NCI-H1417 (cell line): ENCODE measurements at places on chromosomes 1 and 21.

DNA sequence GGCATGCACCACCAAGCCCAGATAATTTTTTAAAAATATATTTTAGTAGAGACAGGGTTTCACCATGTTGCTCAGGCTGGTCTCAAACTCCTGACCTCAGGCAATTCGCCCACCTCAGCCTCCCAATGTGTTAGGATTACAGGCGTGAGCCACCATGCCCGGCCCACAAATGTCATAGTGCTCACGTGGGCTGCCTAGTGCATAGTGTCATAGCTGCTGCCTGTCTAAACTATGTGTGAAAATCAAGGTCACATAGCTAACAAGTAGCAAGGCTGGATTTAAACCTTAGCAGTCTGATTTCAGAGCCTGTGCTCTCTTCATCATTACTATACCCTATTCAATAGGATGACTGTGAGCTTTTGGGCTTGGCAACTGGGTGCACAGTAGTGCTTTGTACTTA, 10.3 kb downstream of the C1orf141 start:
- no peak for DNase-seq

DNA sequence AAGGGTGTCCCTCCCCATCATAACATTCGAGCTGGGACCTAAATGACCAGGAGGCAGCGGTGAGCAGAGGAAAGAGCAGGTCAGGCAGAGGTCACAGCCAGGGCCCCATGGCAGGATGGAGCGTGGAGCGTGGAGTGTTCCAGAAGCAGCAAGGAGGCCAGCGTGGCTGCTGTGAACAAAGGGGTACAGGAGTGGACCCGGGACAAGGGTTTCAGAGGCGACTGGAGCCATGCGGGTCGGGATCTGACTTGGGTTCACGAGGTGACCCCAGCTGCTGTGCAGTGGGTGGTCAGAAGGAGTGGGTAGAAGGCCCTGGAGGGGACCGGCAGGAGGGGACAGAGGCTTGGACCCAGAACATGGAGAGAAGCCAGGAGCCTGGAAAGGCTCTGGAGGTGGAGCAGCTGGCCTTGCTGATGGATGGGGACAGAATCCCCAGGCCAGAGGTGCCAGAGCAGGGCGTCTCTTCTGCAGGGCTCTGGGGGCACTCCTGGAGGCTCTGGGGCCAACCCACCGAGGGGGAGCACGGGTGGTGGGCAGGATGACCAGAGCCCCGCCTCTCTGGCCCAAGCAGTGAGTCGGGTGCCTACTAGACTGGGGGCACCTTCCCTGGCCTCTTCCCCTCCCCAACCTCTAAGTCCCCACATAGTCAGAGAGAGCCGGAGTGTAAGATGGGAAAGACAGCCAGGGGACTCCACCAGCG, 2.3 kb downstream of the CHD5 start:
- no peak for DNase-seq

- DNase-seq: no peak
Observed at GRCh38 chr1:47843781-47844557, 153.2 kb downstream of the TRABD2B start.

DNA sequence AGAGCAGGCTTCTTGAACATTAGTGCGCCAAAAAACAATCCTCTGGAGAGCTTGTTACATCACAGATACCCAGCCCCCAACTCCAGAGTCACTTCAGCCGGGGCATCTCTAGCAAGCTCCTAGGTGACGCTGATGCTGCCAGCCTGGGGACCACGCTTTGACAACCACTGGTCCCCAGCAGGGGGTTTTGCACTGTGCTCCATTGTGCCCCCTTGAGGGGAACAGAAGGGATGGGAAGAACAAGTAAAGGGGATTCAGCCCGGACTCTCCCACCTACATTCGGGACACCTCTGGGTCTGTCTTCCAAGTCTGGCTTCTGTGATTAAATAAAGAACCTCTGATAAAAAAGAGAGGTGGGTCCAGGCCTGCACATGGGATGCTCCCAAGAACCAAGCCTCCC, 60.4 kb downstream of the ATP5PO start:
- DNase-seq: no peak

- no peak for DNase-seq
Observed at GRCh38 chr1:58440696-58441095, 105.8 kb downstream of the OMA1 start.
